ENCODE measurements at places on chromosomes 11 and 22.

DNA sequence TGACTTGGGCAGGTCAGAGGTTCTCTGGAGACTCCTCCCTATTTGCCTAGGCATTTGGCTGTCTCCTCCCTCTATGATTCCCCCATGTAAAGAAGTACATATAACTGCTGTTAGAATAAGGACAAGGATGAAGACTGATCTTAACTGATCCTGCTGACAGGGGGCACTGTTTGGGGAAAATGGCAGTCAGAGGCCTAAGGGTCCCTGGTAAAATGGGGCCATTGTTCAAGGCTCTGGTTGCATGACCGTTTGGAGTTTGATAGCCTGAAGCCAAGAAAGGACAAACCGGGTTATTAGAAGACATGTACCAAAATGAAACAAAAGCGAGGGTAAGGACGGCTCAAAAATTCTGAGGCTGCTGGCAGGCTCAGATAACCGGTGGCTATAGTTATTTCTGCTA lies 712.2 kb downstream of the NTM start:
- no peak for DNase-seq

DNA sequence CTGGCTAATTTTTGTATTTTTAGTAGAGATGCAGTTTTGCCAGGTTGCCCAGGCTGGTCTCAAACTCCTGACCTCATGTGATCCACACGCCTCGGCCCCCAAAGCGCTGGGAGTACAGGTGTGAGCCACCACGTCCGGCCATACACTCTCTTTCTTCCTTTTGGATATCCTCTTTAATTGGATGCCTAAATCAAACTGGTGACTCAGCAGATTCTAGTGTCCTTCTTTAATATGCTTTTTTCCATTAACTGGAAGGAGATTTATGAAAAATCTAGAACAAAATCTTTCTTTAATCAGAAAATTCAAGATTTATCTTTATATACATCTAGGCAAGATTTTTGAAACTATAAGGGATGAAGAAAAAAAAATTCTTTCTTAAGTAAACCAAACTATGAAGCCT lies 969.3 kb upstream of the CCDC90B start:
- no peak for DNase-seq

DNA sequence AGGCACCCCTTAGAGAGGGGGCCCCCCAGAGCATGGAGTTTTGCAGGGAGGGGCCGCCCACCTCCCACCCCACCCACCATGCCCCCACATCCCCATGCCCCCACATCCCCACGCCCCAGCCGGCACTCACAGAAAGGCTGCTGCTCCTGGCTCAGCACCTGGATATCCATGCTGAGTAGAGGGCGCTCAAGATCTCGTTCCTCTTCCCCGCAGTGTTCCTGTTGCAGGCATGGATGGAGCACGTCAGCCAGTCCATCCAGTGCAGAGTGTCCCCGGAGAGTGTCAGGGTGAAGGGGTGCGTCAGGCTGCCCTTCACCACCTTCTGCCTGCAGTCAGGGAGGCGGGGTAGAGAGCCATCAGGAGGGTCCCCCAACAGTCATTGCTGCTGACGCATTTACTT lies 156.2 kb downstream of the CRYBB2 start:
- no peak for DNase-seq

- DNase-seq: peak; percentile 8
Observed at GRCh38 chr11:135027461-135027860, 615.4 kb upstream of the B3GAT1 start.

- DNase-seq: no peak
Observed at GRCh38 chr11:79042824-79043223, 398.0 kb downstream of the TENM4 start.

DNA sequence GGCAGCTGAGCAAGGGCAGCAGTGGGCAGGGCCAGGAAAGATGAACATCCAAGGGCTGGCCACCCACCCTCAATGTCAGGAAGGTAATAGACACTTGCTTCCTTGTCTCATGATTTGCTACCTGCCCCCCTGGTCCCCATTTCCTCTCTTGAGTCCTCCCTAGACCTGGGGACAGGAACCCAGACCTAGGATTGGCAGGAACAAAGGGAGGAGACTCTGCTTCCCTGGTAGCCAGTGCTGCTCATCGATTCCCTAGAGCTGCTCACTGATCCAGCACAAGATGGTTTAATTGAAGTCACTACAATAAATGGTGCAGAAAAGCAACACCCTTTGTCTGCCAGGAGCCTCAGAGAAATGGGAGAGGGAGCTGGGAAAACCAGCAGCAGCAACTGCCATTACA lies 67.8 kb upstream of the CHST1 start:
- DNase-seq: no peak

DNA sequence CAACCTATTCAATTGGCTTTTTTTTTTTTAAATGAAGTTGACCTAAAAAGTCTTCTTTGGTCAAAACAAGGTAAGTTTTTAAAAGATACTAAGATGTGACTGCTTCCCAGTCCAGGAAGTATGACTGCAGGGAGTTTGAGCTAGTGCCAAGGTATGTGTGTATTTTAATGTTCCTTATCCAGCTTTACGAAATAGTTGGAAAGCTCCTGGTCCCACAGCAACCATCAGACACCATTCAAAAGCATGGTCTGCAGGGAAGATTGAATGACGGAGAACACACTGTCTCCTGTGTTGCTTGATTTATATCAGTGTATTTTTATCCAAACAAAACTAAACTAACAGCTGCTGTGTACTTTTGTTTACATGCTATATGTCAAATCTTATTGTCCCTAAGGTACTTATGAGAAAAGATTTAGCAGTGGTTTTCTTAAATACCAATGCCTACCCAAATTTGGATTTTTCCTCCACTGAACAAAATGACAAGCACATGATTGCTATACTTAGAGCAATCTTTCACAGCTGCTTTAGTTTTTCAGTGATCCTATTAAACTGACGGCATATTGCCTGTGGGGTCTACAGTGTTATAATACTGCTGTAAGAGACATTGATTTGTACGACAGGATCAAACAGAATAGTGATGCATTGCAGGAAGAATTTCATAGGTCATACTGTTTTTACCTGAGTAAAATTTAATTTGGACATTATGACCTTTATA lies 122.9 kb downstream of the DCDC1 start:
- no peak for DNase-seq

DNA sequence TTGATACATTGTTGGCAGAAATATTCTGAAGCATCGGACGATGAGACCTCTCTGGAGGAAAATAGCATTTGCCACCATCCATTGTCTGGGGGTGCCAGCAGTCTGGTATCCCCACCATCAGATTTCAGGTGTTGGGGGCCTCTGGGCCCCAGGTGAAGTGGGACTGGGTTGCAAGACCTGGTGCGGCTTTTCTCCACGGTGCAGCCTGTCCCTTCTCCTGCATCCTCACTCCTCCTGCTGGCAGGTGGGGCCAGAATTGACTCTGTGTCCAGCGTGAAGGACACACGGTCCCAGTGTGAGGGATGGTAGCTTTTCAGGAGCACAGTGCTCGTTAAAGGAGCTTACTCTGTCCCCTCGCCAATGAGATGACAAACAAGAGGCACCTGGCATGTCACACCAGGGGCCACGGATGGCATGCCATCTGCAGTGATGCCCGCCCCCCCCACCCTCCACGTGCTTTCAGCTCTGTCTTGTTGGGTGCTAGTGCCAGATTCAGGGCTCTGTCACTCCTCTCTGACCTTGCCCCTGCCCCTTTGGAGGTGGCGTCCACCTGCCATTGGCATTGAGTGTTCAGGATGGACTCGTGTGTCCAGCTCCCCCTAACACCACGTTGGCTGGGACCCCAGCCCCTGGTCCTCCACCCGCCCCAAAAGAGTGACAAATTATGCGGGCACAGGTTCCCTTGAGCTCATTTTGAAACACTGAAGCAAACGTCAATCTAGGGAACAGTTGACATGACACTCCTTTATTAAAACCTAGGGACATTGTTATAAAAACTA lies 62.4 kb downstream of the PARVG start:
- DNase-seq: no peak

DNA sequence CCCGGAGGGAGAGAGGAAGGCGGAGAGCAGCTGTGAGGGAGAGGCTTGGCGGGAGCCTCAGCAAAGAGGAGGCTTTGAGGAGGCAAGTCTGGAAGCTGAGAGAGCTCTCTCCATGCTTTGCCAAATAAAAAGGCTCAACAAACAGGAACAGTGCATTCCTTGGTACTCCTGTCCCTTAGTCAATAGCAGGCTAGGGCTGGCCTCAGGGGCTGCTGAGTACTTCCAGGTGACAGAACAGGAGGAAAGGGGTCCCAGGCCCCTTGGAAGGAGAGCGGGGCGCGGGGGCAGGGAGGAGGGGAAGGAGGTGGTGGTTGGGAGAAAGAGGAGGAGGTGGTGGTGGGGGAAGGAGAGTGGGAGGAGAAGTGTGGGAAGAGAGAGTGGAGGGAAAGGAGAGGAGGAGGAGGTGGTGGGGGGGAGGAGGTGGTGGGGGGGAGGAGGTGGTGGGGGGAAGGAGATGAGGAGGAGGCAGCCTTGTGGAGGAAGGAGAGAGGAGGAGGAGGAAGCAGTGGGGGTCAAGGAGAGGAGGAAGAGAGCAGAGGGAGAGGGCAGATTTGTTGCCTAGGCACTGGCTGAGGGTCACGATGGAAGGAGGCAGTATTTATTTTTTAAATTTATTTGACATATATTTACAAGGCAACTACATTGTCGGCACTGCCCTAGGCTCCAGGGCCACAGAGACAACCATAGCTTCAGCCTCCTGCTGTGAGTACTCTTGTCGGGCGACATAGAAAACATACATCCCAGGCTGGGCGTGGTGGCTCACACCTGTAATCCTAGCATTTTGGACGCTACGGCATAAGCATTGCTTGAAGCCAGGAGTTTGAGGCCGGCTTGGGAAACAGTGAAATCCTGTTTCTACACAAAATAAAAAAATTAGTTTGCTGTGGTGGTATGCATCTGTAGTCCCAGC lies 74.2 kb upstream of the ZBED5 start:
- DNase-seq: no peak

GRCh38 chr11:61716478-61717285 lies 35.8 kb upstream of the MYRF start:
- no peak for DNase-seq

- peak; percentile 61 for DNase-seq
Observed at GRCh38 chr11:129248618-129249017, 56.5 kb upstream of the ARHGAP32 start.

DNA sequence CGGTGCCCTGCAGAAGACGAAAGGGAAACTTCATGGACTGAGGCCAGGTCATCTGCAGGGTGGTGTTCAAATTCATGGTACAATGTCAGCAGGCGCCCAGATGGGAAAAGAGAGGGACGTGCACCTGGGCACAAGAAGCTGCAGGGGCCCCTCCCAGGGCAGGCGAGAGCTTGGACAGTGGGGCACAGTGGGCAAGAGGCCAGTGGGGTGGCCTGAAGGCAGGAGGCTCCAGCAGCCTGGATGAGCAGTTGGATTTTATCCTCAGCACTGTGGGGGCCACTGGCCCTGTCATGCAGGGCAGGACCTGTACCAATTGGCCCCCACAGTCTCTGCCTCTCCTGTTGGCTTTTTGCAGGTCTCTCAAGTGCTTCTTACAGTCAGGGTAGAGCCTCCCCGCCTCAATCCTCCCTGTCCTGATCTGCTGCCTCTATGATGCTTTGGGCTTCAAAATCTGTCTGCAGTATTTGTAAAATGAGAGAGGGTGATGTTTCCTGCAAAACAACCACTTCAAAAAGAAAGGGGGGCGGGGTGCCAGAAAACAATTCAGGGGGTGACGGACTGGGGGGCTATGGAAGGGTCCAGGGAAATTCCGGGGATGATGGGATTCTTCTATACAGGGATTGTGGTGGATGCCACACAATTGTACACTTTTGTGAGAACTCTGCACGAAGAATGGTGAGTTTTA lies 1.7 kb upstream of the BID start:
- DNase-seq: no peak

GRCh38 chr11:93089474-93090102 lies 108.2 kb downstream of the SLC36A4 start:
- DNase-seq: peak; percentile 41

GRCh38 chr11:78451371-78452150 lies 33.9 kb upstream of the GAB2 start:
- no peak for DNase-seq

DNA sequence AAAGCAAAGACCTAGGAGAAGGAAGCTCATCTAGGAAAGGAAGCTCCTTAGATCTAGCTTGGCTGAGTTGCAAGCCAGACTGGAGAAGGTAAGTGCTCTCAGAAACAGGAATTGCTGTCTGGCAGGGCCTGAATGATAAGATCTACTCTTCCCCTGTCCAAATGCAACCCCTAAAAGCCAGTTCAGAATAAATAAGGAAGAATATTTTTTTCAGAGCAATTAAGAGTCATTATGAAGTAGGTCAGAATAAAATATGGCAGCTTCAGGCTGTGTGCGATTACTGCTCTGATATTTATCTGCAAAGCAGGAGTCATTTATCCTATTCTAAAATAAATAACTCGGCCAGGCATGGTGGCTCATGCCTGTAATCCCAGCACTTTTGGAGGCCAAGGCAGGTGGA lies 82.1 kb downstream of the PIWIL4 start:
- DNase-seq: no peak

DNA sequence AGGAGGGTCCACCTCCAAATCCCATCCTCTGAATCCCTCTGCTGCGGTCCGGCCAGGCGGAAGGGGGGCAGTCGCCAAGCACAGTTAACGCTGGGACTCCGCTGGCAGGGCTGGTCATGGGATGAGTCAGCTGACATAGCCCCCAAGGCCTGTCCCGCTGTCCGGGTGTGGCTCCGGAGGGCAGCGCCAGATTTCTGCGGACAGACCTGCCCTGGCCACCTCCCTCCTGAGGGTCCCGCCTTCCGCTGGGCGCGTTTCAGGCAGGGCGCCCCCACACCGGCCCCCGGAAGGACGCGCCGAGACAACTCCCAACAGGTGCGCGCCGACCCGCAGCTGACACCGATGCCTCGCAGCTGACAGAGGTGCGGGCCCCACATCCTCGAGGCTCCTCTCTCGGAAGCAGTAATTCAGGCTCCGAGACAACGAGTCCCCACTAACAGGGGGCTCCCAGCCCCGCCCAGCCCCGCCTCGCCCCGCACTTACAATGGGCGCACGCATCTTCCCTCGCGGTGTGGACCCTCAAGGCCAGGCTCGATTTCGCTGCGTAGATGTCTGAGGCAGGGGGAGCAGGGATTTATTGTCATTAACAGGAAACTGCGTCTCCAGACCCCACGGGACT lies 607 bp downstream of the PLAAT3 start:
- peak; percentile 46 for DNase-seq

DNA sequence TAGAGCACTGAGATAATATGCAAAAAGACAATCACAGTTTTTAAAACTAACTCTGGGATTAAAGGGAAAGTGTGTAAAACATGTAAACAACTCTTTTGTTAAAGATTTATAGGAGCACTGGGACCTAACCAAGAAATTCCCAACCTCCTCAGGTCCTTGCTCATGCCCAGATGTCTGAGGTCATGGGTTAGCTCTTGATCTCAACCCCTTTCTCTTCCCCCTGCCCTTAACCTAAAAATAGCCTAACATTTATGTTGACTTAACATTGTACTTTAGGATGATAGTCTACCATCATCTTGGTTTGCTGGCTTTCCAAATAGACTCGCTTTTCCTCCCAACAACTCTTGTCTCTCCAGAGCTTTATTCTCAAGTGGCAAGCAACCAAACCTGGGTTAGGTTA lies 258.2 kb upstream of the FAT3 start:
- no peak for DNase-seq

Measured in LHCN-M2 (cell line).